ENCODE measurements at places on chromosomes 7 and 10.

DNA sequence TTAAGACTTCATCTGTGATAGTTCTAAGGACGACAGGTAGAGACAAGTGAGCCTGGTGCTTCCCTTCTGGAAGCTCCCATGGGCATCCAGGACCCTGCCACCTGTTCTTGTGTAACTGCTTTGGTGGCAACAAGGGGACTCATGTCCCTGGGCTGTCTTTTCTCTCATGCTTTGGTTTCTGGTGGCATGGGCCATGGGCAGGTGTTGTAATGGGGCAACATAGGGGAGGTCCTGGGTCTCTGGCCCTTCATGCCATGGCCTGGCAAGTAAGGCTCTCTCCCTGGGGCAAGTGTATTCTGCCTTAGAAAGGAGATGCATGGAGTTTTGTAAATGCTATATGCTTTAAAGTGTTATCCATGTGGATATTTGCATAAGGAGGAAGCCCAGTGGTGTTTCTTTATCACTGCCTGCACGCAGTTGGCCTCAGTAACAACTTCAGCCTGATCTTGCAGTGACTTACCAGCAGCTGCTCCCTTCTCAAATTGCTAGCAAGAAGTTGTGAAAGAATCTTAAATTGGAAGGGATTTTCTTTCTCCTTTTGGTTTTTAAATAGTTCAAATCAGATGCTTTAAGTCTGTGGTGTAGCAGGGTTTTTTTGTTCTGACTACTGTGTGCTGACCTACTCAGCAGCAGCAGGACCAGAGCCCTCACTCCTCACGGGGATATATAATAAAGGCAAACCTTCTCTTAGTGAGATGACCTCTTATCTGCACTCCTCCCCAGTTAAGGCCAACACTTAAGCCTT lies 39.9 kb downstream of the OGDH start:
- no peak for ATAC-seq

- peak; percentile 84 for ATAC-seq
Observed at GRCh38 chr10:31318382-31318853, 598 bp upstream of the ZEB1 start.

- ATAC-seq, result no peak
Observed at GRCh38 chr7:70384024-70384423, 747.9 kb upstream of the GALNT17 start.

GRCh38 chr7:43647673-43648472 lies 65.0 kb downstream of the STK17A start:
- peak; percentile 77 for ATAC-seq

DNA sequence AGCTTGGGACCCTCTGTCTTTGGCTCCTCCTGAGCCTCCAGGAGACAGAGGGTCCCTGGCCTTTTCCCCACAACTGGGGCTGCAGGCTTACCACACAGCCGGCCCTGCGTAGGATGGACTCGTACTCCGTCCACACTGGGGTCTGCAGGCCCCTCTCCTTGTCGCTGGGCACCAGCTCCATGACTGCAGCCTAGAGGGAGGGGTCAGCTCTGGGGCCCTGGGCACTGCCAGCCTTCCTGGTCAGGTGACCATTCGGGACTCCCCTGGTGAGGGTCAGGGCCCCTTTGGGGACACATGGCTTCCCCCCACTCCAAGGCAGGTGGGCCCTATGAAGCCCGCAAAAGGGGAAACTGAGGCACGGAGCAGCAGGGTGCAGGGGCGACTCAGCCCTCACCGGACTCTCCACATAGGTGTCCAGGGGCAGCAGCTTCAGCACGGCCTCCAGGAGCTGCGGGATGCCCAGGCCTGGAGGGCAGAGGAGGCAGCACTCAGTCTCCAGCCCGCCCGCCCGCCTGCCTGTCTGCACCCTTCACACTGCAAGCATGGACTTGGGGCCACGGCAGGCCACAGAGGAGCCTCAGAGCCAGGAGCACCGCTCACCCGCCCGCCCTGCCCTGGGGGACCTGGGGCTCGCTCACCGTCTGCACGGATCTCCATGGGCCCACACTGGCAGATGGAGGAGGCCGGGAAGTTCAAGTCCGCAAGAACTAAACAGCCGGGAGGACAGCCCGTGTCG lies 1.1 kb downstream of the FUOM start:
- ATAC-seq, result peak; percentile 2

Measured in activated T-helper 17 cell treated with anti-CD3 and anti-CD28 coated beads, Interleukin-2, amount 50 U/mL, for 72 hours (primary cell).